ENCODE measurements at places on chromosomes 3 and 15.
A peak's percentile ranks its signal among the peaks of the same experiment; 100 is the strongest.

DNA sequence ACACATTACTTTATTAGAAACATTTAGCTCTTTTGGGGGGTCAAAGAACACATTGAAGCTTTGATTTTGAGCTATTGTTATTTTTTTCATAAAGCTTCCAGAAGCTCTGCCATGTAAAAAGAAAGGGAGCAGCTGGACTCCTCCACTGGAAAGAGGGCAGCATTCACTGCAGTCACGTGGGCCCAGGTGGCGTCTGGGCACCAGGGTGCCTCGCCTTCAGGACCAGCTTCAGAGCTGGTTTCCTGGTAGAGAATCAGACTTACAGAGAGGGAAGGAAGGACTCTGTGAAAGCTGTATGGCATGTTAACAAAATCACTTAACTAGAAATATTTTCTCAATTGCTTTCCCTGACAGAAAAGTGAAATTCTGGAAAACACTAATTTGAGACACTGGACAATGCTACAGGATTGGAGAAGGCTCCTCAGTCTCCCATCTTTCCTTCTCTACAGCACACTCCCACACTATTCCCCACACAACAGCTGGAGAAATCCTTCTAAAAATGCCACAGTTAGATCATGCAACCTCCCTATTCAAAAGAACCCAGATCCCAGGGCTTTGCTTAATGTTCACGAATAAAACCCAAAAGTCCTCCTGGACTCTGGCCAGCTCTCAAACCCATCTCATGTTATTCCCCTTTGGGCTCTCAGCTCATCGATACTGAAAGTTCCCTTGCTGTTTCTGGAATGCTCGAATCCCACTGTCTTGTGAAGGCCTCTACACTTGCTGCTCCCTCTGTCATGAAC lies 83.2 kb downstream of the NFKBIZ start:
- no peak for DNase-seq

- no peak for DNase-seq
Measured at GRCh38 chr3:50333744-50334328, 5.8 kb upstream of the TUSC2 start.

DNA sequence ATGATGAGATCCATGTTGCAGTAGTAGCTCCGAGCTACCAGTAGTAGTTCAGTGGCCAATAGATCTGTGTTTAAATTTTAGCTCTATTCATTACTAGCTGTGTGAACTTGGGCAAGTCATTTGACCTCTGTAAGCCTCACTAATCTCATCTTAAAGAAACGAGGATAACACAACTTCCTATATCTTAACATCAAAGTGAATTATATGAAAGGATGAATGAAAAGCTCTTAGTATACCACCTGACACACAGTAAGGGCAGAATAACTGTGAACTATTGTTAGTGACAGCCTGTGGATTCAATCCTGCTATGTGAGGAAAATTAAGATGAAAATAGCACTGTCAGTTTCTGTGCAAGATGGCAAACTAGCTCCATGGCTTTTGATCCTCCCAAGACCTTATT lies 114.5 kb upstream of the PHLDB2 start:
- no peak for DNase-seq

GRCh38 chr3:143002083-143002712 lies 828 bp downstream of the U2SURP start:
- peak; percentile 29 for DNase-seq

DNA sequence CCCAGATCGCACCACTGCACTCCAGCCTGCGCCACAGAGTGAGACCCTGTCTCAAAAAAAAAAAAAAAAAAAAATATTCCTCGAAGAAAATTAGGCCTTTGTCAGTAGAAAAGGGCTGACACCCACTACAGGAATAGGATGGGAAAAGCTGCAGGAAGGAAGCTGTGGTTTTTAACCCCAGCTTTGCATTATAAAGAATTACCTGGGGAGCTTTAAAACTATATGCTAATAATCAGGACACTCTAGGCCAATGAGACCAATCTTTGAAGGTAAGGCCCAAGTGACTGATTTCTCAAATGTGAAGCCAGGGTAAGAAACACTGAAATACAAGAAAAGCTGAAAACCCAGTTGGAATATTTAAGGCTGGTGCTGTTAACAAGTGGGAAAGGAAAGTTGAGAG lies 74.3 kb downstream of the RBPMS2 start:
- no peak for DNase-seq

- DNase-seq: no peak
Measured at GRCh38 chr15:74470631-74471395, 9.9 kb upstream of the UBL7 start.

DNA sequence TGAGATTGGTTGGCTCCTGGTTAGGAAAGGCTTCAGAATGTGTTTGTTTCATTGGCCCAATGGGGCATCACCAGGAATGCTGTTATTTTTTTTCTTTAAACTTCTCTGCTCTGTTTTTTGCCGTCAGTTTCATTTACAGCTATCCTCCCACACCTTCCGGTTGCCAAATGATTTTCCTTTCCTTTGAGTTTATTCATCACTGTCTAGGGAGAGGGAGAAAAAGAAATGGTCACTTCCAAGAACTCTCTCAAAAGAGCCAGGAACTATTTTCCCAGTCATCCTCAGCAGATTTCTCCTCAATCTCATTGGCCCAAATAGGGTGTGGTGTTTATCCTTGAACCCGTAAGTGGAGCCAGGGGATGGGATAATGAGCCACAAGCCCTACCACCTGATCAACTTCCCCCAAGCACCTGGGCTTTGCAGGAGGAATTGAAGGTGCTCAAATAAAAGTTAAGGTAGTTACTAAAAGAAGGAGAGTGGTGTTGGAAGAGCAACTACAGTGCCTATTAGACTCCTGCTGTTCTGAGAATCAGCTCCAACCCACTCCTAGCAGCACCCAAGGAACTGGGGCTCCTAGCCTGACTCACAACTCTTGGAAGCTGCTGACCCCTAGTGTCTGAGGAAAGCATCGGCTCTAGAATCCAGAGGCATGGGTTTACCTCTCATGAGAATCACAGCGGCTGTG lies 183.8 kb upstream of the IL12A start:
- peak; percentile 73 for DNase-seq

DNA sequence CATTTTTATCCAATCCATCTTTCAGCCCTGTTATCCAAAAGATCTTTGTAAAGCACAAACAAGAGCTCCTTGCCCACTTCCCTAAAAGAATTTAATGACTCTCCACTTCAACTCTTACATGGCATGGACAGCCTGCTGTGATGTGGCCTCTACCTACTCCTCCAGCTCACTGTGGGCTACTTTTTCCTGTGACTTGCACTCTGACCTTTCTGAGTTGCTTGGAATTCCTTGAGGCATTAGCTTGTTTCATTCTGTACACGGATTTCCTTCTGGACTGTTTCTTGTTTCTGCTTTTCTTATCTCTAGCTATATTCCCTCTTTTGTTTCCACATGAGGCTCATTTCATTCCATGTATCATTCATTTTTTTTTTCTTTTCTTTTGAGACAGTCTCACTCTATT lies 15.2 kb downstream of the QTRT2 start:
- DNase-seq: no peak

DNA sequence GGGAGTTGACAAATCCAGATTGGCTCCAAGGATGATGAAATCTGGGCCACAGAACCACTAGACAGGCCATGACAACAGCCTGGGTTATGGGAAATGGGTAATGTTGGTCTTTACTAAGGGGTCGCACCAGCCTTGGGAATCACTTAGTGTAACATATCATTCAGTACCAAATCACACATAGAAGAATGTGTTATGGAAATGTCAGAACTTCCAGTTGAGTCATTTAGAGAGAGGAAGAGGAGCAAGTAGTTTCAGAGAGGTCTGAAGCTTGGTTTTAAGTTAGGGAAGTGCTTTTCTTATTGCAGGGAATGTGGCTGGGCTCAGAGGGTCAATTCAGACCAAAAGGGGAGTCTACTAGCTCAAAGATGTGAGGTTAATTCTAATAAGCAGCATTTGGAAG lies 241.6 kb upstream of the ZPLD1 start:
- DNase-seq: no peak

- no peak for DNase-seq
Measured at GRCh38 chr3:31079689-31080088, 185.2 kb upstream of the GADL1 start.

GRCh38 chr3:16484216-16484615 lies 29.3 kb downstream of the RFTN1 start:
- peak; percentile 30 for DNase-seq

- DNase-seq: peak; percentile 16
Measured at GRCh38 chr3:196688349-196688748, 23.7 kb downstream of the CEP19 start.

- DNase-seq: no peak
Measured at GRCh38 chr3:43296565-43296964, 10.2 kb downstream of the SNRK start.

- no peak for DNase-seq
Measured at GRCh38 chr15:36886701-36887100, 213.6 kb downstream of the MEIS2 start.

DNA sequence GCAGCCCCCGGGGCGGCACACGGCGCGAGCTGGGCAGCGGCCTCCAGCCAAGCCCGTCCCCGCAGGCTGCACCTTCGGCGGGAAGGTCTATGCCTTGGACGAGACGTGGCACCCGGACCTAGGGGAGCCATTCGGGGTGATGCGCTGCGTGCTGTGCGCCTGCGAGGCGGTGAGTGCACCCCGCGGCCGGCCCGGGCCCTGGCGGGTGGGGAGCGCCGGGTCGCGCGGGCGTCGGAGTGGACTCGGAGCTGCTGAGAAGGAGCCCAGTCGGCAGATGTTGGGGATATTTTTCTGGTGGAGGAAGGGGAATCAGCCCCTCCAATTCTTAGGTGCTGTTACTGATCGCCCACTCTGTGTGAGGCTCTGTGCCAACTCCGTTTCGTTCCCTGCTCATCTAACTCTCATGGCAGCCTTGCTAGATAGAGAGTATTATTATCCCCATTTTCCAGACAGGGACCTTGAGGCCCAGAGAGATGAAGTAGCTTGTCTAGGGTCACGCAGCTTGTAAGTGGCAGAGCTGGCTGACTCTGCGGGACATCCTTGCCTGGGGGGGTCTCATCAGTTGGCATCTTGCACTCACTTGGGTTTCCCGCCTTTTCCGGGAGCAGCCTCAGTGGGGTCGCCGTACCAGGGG lies 890 bp downstream of the CHRD start:
- DNase-seq: no peak

- peak; percentile 21 for DNase-seq
Measured at GRCh38 chr15:42736178-42736792, 643 bp downstream of the CDAN1 start.

DNA sequence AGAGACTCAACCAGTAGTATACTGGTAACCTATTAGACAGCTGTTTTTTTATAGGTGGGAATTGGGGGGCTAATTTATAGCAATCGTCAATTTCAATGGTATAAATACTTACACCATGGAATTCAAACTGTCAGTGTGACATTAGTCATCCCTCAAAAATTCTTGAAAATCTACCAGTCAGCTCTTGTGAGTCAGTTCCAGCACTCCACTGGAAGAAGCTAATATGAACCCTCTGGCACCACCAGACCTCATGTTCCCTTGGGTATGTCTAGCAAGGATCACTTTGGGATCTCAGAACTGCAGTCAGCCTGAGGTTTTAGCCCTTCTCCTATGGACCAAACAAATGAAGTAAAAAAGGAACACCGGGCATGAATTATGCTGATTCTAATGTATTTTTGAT lies 11.8 kb upstream of the UACA start:
- peak; percentile 58 for DNase-seq

- DNase-seq: no peak
Measured at GRCh38 chr3:15050405-15051092, 14.6 kb downstream of the MRPS25 start.

GRCh38 chr3:169512991-169513390 lies 150.5 kb downstream of the MECOM start:
- no peak for DNase-seq

- DNase-seq: no peak
Measured at GRCh38 chr3:195411836-195412235, 31.0 kb downstream of the ACAP2 start.

DNA sequence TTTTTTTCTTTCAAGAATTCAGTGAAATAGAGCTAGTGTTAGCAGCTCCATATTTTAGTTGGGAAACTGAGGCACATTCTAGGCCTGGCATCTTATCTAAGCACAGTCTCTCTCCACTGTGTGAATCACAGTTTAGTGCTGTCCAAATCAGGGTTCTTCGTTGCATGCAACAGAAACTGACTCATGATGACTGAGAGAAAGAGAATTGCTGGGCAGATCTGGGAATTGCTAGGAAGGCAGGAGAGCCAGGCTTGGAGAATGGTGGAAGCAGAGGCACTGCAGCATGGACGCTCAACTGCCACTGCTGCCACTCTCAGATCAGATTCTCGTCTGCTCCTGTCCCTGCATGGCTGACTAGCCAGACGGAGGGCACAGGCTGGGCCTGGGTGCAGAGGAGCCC lies 40.7 kb upstream of the CHST2 start:
- peak; percentile 13 for DNase-seq

GRCh38 chr3:172676196-172676922 lies 34.5 kb downstream of the NCEH1 start:
- DNase-seq: no peak

- no peak for DNase-seq
Measured at GRCh38 chr3:171458864-171459136, 1.4 kb downstream of the TNIK start.
